Right ventricle myocardium inferior (tissue), 1 donor: ENCODE measurements at places on chromosomes 5 and 9.

DNA sequence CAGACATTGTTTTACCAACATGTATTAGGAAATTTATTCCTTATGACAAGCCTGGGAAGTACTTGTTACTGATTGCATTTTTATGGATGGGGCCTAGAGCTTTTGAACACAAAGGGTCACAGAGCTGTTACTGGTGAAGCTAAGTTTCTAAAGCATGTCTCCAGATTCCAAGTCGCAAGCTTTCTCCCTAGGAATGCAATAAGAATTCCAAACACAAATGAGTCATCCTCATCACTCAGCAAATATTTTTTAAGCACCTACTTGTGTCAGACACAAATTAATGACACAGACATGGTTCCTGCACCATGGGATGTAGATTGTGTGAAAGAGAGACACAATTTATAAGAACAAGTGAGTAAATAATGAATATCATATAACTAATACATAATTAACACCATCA, 11.0 kb upstream of the SH3RF2 start:
- no peak for DNase-seq

- no peak for DNase-seq
These were observed 244.4 kb upstream of the TUT7 start for GRCh38 chr9:86598411-86599239.

DNA sequence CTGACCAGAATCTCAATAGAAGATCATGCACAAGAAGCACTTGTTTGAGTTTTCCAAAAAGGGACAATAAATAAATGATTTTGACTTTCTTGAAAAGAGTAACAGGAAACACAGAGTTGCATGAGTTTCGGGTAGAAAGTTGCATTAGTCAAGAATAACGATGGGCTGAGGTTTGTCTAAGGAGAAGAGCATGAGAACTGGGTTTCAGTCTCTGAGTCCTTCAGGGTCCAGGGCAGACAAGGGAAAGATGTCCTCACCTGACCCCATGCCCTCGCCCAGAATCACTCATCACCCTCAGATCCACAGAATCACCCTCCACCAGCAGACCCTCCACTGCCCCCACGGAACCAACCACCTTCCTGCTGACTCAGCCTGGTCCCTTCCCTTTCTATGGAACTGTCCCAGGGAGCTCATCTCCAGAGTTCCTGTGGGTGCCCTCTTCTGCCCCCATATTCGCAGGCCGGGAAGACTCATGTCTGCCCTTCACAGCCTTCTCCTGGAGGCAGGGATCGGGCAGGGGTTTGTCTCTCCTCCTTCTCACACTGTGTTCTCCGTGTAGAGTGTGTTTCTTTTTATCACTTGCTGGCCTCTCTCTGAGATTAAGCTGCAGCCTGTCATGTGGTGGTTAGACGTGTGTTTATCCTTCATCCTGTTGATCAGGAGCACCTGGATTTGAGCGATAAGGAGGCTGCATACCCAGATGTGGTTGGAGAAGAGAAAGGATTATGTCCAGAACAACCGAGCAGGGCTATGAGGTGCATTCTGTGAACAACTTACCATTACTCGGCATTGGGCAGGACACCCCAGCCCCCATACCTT, 442.6 kb downstream of the MAT2B start:
- DNase-seq = no peak

DNA sequence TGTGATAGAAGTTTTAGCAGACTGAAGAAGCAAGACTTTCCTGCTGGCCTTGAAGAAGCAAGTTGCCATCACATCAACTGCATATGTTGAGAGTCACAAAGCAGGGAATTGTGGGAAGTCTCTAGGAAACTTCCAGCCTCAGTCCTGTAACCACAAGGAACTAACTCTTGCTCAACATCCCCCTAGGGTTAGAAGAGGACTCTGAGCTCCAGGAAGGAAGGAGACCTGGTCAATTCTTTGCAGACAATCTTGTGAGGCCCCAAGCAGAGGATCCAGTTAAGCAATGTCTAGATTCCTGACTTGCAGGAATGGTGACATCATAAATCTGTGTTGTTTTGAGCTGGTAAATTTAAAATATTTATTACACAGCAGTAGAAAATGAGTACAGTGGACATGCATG, 18.6 kb upstream of the ZNF366 start:
- DNase-seq = no peak

DNA sequence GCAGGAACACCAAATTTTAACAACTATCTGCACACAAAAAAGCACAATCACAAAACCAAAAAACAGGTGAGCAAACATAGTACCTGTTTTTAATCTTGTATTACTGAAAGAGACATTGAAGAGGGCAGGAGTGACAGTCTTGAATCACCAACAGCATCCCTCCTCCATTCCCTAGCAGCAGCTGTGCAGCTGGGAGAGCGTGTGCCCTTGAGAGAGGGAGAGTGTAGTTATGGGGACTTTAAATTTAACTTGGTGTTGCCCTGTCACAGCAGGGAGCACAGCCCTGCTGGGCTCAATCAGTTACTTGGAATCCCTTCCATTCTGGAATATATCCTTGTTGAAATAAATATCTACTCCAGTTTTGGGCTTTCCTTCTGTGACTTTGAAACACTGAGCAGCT, 1938.7 kb upstream of the NUDT12 start:
- DNase-seq = no peak

GRCh38 chr5:107319901-107320300, 350.8 kb downstream of the EFNA5 start:
- no peak for DNase-seq

DNA sequence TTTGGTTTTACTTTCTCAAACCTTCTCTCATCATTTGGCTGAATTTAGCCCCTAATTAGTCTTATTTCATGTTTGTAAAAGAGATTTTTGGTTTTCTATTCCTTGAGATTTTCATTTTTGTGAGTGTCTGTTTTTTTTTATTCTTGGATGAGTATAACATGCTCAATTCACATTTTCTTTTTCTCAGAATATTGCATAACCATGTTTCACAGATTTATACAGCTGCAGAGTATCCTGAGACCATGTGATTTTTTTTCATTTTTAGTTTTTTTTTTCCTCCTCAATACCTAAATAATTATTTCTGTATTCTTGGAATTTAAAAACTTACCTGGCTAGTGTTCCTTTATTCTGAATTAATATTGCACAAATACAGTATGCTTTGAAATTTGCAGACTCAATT, 361.9 kb downstream of the SEMA5A start:
- DNase-seq = no peak
